ENCODE measurements at places on chromosomes 6 and 20. TPM values are rescaled to one million over a fixed set of nuclear protein-coding genes. Genes with fewer than 3 reads are reported as not detected.

DNA sequence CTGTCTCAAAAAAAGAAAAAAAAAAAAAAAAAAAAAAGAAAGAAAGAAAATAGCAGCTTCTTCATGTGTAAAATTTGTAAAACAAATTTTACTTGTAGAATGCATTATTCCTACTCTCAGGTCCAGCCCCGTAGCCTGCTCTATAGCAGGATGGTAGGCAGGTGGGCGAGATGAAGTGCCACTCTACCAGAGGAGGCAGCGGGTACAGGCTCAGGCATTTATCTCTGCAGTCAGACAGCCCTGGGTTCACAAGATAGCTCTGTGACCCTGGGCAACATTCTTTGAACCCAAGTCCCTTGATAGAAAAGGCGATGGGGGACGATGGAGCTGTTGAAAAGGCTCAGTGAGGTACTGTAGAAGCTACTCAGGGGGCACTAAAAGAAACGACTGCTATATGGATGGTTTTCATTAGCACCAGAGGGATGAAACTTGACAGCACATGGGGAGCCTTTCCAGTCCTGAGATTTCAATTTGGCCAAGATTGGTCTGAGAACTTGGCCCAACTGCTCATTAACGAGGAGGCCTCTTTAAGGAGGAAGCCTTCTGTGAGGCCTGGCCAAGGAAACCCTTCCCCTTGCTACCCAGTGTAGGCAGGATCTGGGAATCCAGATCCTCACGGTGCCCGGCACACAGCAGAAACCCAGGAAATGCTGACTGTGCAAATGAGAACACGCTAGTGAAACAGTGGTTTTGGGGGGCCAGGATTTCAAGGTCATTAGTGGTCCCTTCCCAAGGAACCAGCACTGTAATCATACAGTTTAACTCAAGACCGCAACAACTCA is 63.1 kb downstream of the MYH7B start:
- no peak for DNase-seq

DNA sequence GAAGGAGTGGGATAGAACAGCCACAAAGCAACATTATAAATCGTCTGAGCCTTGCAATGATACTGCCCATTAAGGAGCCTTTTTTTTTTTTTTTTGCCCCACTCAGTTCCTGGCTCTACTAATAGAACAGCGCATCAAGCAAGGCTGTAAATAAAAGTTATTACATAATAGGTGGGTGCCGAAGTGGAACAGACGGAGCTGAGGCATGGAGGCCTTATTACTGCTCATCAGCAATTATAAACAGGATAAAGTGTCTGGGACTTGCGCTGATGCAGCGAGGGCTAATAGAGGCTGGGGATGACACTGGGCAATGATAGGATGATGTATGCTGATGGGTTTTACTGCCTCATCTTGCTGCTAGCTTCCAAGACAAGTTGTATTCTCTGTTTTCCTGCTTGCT is 272.1 kb downstream of the ZFAND3 start:
- DNase-seq: no peak

DNA sequence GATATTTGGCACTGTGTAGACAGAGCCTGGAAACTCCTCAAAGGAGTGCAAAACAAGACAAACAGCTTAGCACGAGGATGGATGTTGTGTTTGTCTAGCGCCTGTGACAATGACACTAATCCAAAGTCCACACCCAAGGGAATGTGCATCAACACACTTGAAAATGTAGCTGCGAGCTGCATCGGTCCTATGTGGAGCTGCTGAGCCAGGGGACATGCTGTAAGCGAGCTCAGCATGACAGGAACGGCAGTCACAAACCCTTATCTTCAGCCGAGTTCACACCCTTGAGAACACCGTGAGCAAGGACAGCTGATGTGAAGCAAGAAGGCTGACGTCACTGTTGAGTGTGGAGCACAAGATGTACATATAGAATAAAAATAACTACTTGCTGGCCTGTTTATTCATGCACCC is 684.3 kb downstream of the QKI start:
- DNase-seq: no peak

The ASXL1 gene
- total RNA-seq: 101 TPM

The NKAIN2 gene
- total RNA-seq: not detected

GRCh38 chr6:71400852-71401251 is 112.2 kb downstream of the OGFRL1 start:
- no peak for DNase-seq

GRCh38 chr20:22584922-22585785 is 782 bp upstream of the FOXA2 start:
- no peak for DNase-seq

DNA sequence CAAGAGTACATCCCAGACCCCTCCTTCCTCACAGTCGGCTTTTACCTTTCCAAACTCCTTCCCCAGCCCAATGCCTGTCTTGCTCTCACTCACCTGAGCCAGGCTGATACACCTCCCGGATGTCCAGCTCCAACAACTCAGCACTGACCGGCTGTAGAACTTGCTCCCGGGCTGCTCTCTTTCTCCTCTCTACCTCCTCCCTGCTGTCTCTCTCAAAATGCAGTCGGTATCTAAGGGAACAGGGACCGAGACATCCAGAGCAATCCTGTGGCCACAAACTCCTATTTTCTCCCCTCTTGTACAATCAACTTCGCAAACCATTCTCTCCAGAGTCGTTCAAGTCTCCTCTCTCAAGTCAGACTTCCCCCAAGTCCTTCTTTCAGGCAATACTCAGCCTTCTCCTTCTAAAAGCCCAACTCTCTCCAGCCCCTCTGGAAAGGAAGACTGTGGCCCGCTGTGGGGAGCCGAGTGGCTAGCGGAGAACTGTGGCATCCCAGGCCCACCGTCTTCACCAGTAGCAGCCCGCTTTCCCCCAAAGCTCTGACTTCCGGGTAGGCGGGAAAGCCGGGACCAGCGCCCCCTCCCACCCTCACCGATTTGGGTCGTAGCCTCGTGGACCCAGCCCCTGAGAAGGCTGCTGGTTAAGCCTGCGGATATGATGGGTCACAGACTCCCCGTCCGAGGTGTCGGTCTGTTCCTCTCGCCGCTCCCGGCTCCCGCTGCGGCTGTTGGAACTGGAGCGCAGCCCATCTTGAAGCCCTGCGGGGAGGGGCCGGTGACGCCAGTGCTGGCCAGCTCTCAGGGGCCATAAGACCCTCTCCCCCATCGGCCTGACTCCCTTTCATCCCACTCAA is 1.1 kb downstream of the GNL1 start:
- no peak for DNase-seq

The NR2E1 gene
- total RNA-seq: not detected

The BPIFB3 gene
- not detected for total RNA-seq

The LY6G5C gene
- 5.2 TPM for total RNA-seq

GRCh38 chr6:41162687-41163418 is at the start of gene TREM2:
Gene TREM2, minus strand, starts transcription at chr6:41163116. Its CDS starts 34 bp downstream, at chr6:41163082.
- DNase-seq: no peak

DNA sequence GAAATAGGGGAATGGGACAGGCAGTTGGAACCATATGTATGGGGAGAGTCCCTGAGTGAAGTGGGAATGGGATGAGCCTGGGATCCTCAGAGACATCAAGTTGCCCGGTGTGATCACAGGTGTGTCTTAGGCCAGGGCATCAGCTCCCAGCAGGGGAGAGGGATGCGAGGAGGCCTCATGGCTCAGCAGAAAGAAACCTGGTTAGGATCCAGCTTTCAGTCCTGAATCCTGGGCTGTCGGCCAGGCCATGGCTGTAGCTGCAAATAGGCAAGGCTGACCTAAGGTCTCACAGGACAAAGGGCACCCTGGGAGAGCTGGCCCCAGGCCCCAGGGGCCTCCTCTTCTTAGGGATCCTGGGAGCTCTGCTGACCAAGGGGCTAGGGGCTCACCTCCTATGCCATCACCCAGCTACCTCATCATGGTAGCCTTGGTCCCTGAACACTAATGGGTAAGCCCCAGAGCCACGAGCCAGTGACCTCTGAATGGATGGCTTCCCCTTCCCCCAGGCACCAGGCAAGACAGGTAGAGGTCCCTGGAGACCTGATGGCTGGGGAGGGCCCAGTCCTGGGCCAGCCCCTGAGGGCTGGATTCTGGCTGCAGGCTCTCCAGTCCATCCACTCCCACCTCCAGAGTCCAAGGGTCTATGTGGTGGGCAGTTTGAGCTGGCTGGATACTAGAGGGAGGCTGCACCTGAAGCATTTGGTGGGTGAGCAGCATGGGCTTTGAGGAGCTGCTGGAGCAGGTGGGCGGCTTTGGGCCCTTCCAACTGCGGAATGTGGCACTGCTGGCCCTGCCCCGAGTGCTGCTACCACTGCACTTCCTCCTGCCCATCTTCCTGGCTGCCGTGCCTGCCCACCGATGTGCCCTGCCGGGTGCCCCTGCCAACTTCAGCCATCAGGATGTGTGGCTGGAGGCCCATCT is at the start of gene SLC22A7:
TSS of gene SLC22A7 (plus strand) at position 617 of the 921 bp plus-strand sequence. CDS start at position 716, 99 bp downstream.
- DNase-seq: no peak

DNA sequence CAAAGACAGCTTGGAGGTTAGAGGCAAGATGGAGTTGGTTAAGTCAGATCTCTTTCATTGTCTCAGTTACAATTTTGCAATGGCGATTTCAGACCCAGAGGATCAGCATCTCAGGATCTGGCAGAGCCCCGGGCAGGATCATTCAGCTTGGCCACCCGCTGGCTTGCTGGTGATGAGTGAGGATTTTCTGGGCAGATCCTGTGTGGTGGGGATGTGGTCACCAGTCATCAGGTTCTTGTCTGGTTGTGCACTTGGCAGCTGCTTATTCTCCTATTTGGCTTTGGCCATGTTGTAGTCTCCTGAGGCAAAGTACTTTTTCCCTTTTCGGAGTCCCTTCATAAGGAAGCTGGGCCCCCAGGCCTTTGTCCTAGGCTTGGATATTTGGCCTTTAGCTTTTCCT is 953.9 kb downstream of the KIF16B start:
- no peak for DNase-seq

The TBX18 gene
- total RNA-seq: 35.3 TPM

- DNase-seq: peak; percentile 14
These were observed 37.6 kb upstream of the SPDEF start for GRCh38 chr6:34593701-34594100.

- peak; percentile 82 for DNase-seq
These were observed 95.6 kb downstream of the LAMP5 start for GRCh38 chr20:9609887-9610502.

- peak; percentile 44 for DNase-seq
These were observed 6.6 kb downstream of the NCOA3 start for GRCh38 chr20:47508278-47508677.

GRCh38 chr6:130932438-130932837 is 105.2 kb downstream of the SMLR1 start:
- no peak for DNase-seq

DNA sequence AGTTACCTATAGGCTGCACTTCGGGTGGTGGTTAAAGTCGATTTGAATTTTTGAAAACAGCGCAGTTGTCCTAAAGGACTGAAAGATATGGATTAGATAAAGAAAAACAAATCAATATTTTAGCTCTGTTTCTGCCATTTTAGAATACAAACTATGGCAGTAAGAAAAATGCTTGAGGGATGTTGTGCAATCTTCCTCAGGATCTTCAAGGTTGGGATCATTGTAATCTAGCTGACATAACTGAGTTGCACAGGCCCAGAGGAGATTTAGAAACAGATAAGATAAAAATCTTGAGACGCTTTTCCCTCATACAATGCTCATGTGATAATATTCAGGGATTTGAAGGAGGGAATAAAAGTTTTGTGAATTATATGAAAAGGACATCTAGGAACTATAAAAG is 926 bp downstream of the PEX3 start:
- no peak for DNase-seq

The MCCD1 gene
- not detected for total RNA-seq

GRCh38 chr6:149483334-149483725 is 1.5 kb downstream of the ZC3H12D start:
- DNase-seq: no peak

DNA sequence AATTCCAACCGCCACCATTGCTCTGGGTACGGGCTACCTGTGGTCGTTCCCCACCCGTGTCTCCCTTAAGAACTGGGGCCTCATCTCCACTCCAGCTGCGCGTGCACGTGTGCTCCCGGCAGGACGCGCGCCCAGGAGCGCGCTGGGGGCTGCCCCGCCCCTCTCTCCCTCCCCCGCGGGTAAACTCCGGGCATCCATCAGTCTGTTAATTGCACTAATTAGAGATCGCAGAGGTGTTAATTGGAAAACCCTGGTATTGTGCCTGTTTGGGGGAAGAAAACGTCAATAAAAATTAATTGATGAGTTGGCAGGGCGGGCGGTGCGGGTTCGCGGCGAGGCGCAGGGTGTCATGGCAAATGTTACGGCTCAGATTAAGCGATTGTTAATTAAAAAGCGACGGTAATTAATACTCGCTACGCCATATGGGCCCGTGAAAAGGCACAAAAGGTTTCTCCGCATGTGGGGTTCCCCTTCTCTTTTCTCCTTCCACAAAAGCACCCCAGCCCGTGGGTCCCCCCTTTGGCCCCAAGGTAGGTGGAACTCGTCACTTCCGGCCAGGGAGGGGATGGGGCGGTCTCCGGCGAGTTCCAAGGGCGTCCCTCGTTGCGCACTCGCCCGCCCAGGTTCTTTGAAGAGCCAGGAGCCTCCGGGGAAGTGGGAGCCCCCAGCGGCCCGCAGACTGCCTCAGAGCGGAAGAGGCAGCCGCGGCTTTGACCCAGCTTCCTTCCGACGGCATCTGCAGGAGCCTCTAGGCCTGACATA is 14.4 kb downstream of the FOXP4 start:
- peak; percentile 22 for DNase-seq

The ENPP5 gene
- not detected for total RNA-seq

- peak; percentile 72 for DNase-seq
These were observed 2.7 kb upstream of the ABHD16B start for GRCh38 chr20:63858393-63859165.

DNA sequence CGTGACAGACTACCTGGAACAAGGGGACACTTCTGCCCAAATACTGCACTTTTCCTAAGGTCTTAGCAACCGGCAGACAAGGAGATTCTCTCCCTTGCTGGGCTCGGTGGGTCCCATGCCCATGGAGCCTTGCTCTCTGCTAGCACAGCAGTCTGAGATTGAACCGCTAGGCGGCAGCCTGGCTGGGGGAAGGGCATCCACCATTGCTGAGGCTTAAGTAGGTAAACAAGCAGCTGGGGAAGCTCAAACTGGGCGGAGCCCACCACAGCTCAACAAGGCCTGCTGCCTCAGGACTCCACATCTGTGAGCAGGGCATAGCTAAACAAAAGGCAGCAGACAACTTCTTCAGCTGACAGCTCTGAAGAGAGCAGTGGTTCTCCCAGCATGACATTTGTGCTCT is 87.8 kb upstream of the ASCC3 start:
- DNase-seq: no peak

The C6orf163 gene
- 2.5 TPM for total RNA-seq

DNA sequence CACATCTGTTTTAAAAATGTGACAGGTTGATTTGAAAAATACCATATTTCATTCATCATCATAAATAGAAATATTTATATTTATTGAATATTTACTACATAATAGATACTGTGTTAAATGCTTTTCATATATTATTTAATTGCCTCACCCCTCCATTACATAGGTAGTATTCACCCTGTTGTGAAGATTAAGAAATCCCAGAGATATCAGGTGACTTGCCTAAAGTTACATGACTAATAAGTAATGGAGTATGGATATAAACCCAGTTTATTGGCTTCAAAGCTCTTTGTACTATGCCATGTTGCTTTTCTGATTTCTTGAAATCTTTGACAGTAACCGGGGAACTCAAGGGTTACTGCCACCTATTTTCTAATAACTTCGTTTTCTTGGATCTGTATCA is 10.1 kb upstream of the TSPYL1 start:
- DNase-seq: no peak

The TRIM10 gene
- not detected for total RNA-seq

Data from endothelial cell of umbilical vein (primary cell).